ENCODE measurements at places on chromosomes 7 and 10. TPM values are rescaled to one million over a fixed set of nuclear protein-coding genes. Genes with fewer than 3 reads are reported as not detected.

GRCh38 chr7:48158404-48158803 is 12.9 kb upstream of the ABCA13 start:
- no peaks in the 10 kb centered on the region for H3K36me3 ChIP-seq
- no peak overlapping the region for H3K27ac ChIP-seq
- no peak for DNase-seq

DNA sequence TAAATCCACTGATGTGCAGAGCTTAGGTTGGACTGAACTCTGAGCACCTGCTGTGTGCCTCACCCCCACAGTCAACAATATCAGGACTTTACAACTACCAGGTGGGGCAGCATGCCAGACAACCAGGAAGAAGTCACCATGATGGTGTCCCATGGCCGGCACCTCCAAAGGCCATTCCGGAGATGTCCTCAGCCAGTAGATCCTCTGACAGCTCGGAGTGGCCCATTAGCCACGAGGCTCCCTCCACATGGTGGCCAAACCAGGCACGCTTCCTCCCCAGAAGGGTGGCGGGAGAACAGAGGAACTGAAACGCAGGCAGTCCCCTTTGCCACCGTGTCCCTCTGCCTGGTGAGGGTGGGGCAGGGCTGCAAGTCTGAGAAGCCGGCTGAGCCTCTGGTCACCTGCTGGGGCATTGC is 390.0 kb downstream of the TNS3 start:
- H3K4me1 ChIP-seq, result no peaks in the 10 kb centered on the region
- no peaks in the 10 kb centered on the region for H3K27me3 ChIP-seq
- no peak overlapping the region for H3K27ac ChIP-seq
- no peak for DNase-seq

Gene CUEDC2
- 71.8 TPM for total RNA-seq

Gene POM121C
- 85.5 TPM for total RNA-seq

- H3K36me3 ChIP-seq, result no peaks in the 10 kb centered on the region
- no peak for DNase-seq
Measured at GRCh38 chr7:79009647-79010046, 443.8 kb downstream of the MAGI2 start.

GRCh38 chr7:12315049-12315448 is 88.6 kb downstream of the VWDE start:
- peaks cover 7% of the 10 kb centered on the region for H3K4me1 ChIP-seq
- no peak overlapping the region for H3K27ac ChIP-seq
- DNase-seq, result no peak
- no peak overlapping the region for H3K4me3 ChIP-seq
- H3K36me3 ChIP-seq, result no peaks in the 10 kb centered on the region
- H3K27me3 ChIP-seq, result peaks cover 2% of the 10 kb centered on the region

- H3K27ac ChIP-seq, result peak overlapping the region; percentile 44
- H3K4me1 ChIP-seq, result peaks cover 17% of the 10 kb centered on the region
- H3K36me3 ChIP-seq, result peaks cover 4% of the 10 kb centered on the region
- no peak overlapping the region for H3K4me3 ChIP-seq
Measured at GRCh38 chr10:91242940-91243339, 22.5 kb downstream of the PCGF5 start.

DNA sequence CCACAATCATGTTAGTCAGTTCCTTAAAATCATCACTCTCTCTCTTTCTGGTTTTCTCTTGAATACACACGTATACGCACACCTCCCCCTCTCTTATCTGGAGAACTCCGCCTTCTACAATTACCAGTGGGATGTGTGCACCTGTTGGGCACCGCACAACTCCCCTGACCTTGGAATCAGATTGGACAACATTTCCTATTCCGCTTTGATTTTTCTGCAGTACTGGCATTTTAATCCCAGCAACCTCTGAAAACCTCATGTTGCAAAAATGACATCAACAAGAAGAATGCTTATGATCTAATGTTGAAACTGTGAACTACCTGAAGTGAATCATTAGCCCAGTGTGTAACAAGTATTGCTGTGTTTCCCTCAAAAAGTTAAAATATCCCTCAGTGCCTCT is 109.6 kb downstream of the KIAA1217 start:
- DNase-seq, result no peak
- H3K36me3 ChIP-seq, result no peaks in the 10 kb centered on the region
- no peak overlapping the region for H3K27ac ChIP-seq

DNA sequence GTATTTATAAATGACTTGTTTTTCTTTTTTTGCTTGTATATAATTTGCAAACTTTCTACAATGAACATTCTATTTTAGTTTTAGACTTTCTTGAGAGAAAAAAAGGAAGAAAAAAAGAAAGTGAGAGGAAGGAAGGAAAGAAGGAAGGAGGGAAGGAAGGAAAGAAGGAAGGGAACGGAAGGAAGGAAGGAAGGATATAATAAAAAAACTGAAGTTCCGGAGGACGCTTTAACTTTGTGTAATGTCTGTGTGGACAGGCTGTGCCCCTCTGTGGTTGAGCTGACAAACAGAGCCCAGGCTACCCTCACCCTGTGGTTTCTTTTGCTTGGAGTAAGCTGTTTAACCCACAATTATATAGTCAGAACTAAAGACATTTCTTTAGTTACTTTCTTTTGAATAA is 108.7 kb downstream of the SEMA3D start:
- H3K27me3 ChIP-seq, result no peaks in the 10 kb centered on the region
- no peak overlapping the region for H3K27ac ChIP-seq

- no peak for DNase-seq
- peaks cover 24% of the 10 kb centered on the region for H3K4me1 ChIP-seq
- H3K27ac ChIP-seq, result no peak overlapping the region
Measured at GRCh38 chr7:133052826-133053225, 29.1 kb downstream of the CHCHD3 start.

Gene FEZF1
- total RNA-seq, result not detected

GRCh38 chr7:6425948-6426347 is 21.8 kb downstream of the DAGLB start:
- peaks cover 25% of the 10 kb centered on the region for H3K36me3 ChIP-seq
- no peak overlapping the region for H3K27ac ChIP-seq
- no peak overlapping the region for H3K4me3 ChIP-seq
- DNase-seq, result no peak

Gene PHKG1
- total RNA-seq, result 2.9 TPM

DNA sequence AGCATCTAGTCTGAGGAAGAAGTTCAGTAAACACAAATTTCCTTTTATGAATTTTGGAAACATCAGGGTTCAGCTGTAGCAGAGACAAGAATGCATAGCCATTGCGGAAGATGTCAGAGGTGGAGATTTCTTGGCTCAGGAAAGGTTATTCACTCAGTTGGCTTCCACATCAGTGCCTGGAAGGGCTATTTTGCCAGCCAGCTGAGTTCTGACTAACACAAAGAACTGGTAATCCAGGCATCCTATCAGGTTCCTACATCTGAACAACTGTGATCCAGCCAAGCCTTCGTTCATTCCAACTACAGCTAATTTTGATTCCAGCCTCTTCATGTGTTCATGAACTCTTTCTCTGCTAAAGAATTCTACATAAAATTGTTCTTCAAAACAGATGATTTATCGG is 965.6 kb downstream of the XPNPEP1 start:
- no peaks in the 10 kb centered on the region for H3K27me3 ChIP-seq
- no peaks in the 10 kb centered on the region for H3K36me3 ChIP-seq
- H3K4me3 ChIP-seq, result no peak overlapping the region
- H3K27ac ChIP-seq, result no peak overlapping the region
- DNase-seq, result no peak
- no peaks in the 10 kb centered on the region for H3K4me1 ChIP-seq

DNA sequence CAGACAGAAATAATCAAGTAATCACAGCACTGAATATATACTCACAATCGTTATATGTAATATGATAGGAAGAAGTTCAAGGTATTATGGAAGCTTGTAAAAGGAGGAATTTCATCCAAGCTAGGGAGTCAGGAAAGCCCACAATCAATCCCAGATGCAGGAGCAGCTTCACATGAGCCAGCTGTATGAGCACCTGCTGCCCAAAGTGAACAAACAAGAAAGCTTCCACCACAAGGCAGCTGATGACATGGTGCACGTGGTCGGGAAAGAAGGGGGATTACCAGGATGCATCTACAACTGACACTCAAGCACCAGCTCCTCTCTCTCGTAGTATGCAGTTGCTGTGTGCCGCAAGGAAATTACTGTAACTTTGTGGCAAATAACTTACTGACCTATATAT is 225.2 kb downstream of the XPNPEP1 start:
- no peaks in the 10 kb centered on the region for H3K27me3 ChIP-seq
- H3K4me1 ChIP-seq, result no peaks in the 10 kb centered on the region
- no peak overlapping the region for H3K27ac ChIP-seq
- DNase-seq, result no peak
- no peaks in the 10 kb centered on the region for H3K36me3 ChIP-seq

Gene LMOD2
- total RNA-seq, result not detected

DNA sequence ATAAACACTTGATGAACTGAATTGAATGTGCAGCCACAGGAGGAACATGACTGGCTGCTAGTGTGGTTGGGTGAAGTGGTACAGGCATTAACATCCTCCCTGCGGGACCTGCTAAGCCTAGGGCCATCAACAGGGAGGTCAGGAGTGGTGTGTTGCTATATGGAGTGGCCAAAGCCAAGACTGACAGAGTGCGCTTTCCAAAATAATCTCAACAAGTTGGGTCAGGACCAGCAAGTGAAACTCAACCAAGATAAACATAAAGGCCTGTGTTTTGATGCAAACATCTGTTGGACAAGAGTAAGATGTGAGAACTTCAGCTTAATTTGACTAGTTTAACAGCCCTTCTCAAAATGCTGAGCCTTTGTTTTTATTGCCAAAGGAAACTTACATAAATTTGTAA is 97.7 kb downstream of the WDFY4 start:
- no peak overlapping the region for H3K4me3 ChIP-seq
- no peak for DNase-seq
- H3K4me1 ChIP-seq, result no peaks in the 10 kb centered on the region
- H3K36me3 ChIP-seq, result no peaks in the 10 kb centered on the region

DNA sequence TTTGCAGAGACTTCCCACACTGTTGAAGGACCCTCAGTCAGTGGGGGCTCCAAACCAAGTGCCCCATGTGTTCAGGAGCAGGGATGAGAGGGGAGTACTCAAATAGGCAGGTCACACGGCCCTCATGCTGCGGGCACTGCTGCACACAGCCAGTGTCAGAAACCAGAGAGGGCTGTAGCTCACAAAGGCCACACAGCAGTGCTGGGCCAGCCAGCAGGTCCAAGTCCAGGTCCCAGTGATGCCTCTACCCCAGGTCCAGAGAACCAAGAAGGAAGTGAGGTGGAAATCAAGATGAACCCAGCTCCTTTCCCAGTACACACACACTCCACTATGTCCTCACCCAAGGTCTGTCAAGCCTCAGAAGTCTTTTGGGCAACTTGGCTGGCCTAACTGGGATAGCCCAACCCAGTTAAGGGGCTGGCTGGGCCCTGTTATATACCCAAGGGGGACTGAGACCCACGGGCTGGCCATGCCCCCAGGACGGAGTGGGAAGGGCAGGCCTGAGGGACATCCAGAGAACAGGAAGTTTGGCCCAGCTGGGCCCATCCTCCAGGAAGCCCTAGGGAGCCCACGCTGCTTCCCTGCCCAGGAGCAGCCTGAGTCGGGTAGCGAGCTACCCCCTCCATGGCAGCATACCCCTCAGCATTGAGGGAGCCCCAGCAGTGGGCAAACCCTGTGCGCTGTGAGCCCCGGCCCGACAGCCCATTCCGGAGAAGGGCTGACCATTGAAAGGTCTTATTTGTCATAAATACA is 24.3 kb downstream of the GRID1 start:
- no peaks in the 10 kb centered on the region for H3K4me1 ChIP-seq
- no peak overlapping the region for H3K27ac ChIP-seq
- no peak for DNase-seq
- H3K4me3 ChIP-seq, result no peak overlapping the region
- peaks cover 3% of the 10 kb centered on the region for H3K27me3 ChIP-seq
- H3K36me3 ChIP-seq, result no peaks in the 10 kb centered on the region

GRCh38 chr10:73917566-73918305 is 6.8 kb downstream of the PLAU start:
- no peak overlapping the region for H3K27ac ChIP-seq
- H3K4me1 ChIP-seq, result peaks cover 19% of the 10 kb centered on the region
- DNase-seq, result no peak

GRCh38 chr10:49050366-49050765 is 65.0 kb downstream of the VSTM4 start:
- H3K4me3 ChIP-seq, result no peak overlapping the region
- no peaks in the 10 kb centered on the region for H3K4me1 ChIP-seq
- no peaks in the 10 kb centered on the region for H3K36me3 ChIP-seq
- H3K27ac ChIP-seq, result no peak overlapping the region
- peaks cover 3% of the 10 kb centered on the region for H3K27me3 ChIP-seq

GRCh38 chr7:50774319-50774718 is 8.4 kb downstream of the GRB10 start:
- no peak overlapping the region for H3K4me3 ChIP-seq
- H3K4me1 ChIP-seq, result no peaks in the 10 kb centered on the region
- H3K27me3 ChIP-seq, result peaks cover 6% of the 10 kb centered on the region
- no peaks in the 10 kb centered on the region for H3K36me3 ChIP-seq

DNA sequence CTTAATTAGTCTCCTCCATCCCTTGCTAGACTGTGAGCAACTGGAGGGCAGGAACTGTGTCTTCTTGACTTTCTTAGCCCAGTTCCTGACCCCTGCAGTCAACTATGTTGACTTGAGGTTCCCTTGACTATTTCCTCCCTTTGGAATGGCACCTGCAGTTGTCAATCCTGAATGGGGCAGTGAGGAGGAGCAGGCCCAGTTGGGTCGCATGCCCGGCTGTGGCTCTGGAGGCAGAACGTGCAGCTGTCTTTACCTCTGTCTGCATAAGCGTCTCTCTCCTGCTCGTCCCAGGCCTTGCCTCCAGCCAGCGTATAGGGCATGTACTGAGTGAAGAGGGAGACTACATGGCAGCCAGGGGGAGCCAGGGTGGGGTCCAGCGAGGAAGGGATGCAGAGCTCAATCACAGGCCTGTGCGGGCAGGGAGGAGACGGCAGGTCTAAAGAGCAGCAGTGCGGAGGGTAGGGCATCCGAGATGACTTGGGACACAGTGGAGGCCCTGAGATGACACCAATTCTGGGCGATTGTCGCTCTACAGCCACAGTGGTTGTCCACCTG is 26.8 kb downstream of the PYROXD2 start:
- no peak for DNase-seq
- no peaks in the 10 kb centered on the region for H3K27me3 ChIP-seq
- no peak overlapping the region for H3K4me3 ChIP-seq

Gene NKX6-2
- total RNA-seq, result not detected

DNA sequence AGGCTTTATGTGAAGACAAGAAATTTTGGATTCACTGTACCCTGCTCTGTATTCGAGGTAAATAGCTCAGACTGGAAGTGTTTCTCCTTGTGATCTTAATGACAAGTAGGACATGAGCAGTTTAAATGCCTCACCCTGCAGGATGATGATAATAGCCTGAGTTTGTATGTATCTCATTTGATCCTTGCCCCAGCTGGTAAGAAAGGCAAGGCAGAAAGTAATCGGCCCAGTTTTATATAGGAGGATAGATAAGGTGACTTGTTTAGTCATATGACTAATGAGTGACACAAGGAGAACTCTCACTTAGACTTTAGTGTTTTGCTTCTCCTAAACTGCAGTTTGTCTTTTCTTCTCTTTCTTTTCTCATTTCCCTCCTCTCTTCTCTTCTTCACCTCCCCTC is 372.6 kb downstream of the PHF14 start:
- DNase-seq, result no peak
- H3K4me1 ChIP-seq, result peaks cover 4% of the 10 kb centered on the region
- no peak overlapping the region for H3K4me3 ChIP-seq
- H3K27ac ChIP-seq, result no peak overlapping the region
- H3K36me3 ChIP-seq, result no peaks in the 10 kb centered on the region
